ENCODE measurements at places on chromosomes 4 and X.

DNA sequence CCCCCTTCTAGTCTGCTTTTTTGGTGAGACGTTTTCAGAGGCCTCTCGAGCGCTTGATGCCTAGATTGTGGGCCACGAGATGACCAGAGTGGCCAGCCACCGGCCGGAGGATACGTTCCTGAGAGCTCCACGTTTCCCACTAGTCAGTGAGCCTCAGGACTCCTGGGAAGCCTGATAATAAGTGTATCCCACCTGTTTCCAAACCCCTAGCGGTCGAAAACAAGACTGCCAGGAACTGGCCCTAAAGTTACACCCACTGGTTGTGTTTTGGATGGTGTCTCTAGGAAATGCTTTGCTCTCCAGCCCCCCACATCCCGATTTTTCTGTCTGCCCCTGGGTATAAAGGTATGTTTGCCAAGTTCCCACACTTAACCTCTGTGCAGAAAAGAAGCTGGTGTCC lies 4.6 kb upstream of the RS1 start:
- no peak for DNase-seq

DNA sequence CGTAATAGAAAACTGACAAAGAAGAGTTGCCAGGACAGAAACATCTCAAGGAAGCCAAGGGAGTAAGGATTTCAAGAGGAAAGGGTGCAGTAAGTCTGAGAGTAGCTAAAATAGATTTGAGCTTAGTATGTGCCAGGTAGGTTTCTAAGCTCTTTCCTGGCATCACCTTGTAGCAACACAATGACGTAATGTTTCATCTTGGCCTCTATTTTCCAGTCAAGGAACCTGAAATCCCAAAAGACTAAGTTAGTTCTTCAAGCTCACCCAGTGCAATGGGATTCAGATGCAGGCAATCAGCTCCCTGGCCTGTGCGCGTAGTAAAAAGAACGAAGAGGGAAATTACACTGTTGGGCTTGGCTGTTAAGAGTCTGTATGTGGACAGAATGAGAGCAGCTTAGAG lies 586.5 kb upstream of the TENM3 start:
- DNase-seq, result no peak

DNA sequence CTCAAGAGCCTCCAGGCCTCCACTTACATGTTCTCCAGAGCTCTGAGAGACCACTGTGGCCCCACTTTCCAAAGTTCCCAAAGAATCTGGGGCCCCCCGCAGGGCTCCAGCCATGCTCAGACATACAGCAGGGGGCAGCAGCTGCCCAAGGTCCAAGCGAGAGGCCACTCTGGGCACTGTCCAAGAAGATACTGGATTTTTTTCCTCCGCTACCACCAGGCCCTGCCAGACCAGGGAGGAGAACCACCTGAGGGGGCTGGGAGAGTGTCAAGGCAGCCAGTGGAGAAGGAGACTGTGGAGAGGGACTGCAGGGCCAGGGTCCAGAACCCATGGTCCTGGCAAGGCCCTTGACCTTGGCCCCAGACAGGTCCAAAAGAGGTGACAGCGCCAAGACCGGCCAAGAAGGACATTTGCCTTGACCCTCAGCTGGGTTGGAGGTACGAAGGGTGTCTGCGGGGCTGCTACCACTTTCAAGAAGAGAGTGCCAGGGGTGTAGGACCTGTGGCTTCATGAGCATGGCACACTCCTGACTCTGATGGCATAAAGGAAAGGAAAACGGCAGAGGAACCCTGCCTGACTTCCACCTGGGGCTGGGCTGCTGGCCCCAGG lies 5.3 kb downstream of the EMD start:
- no peak for DNase-seq

DNA sequence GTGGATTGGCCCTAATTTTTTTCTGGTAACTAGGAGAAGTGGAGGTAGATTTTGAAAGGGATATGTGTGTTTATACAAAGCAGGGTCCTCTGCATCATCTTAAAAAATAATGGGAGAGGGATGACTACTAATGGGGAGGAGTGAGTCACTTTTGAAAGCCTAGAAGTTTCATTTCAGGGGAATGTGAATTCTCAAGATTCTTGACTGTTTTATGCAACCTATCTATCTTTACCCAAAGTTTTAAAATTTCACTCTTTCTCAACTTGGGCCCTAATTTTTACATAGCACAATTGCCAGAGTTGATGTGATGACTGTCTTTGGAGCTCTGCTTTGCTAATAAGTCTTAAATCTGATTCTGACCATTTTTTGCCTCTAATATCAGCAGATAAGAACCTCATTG lies 445.2 kb downstream of the GRXCR1 start:
- peak; percentile 12 for DNase-seq

GRCh38 chr4:121278811-121279368 lies 101.9 kb downstream of the QRFPR start:
- no peak for DNase-seq

DNA sequence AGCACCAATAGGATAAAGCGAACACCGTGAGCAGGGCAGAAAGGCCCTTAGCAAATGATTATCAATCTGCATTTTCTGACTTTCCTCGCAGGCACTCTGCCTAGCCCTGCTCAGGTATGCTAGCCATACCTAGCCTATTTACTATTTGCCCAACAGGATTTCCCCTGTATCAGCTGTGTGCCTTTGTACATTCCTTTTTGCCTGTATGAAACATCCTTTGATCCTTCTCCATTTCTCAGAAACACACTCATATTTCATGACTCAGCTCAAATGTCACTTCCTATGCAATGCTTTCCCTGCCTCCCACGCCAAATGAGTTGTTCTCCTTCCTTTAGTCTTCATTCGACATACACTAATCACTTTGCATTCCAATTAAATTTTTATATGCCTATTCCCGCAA lies 37.2 kb downstream of the PCDH7 start:
- DNase-seq, result peak; percentile 87

Data from HCEC 1CT (cell line).